IPS DF 6.9 (cell line): ENCODE measurements at places on chromosomes 6 and 20.

DNA sequence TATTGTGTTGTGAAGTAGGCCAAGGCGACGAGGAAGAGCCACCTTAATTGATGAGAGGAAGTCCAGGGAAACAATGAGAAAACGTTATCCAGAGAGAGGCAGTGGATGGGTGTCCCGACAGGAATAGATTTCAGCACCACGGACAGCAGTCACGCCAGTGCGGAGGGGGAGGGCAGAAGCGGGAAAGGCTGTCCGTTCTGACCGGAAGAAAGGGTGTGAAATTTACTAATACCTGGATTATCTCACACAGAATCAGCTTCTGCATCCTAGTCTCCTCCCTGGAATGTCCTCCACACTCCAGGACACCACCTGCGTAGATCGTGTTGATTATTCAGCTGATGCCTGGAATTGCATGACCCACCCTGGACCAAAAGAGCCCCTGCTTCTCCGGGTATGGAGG lies 7.4 kb upstream of the BPIFA3 start:
- no peak overlapping the region for H3K27ac ChIP-seq
- H3K36me3 ChIP-seq = no peaks in the 10 kb centered on the region
- H3K4me3 ChIP-seq = no peak overlapping the region
- DNase-seq = peak; percentile 50
- H3K4me1 ChIP-seq = no peaks in the 10 kb centered on the region

GRCh38 chr20:44703183-44703925 lies 11.8 kb upstream of the CCN5 start:
- no peaks in the 10 kb centered on the region for H3K27me3 ChIP-seq
- H3K4me1 ChIP-seq = peaks cover 9% of the 10 kb centered on the region
- no peak overlapping the region for H3K4me3 ChIP-seq
- DNase-seq = no peak
- H3K36me3 ChIP-seq = no peaks in the 10 kb centered on the region

GRCh38 chr6:41271901-41272395 lies 14.5 kb downstream of the TREM1 start:
- no peaks in the 10 kb centered on the region for H3K36me3 ChIP-seq
- DNase-seq = no peak
- no peak overlapping the region for H3K27ac ChIP-seq
- no peaks in the 10 kb centered on the region for H3K4me1 ChIP-seq

- no peaks in the 10 kb centered on the region for H3K36me3 ChIP-seq
- no peak for DNase-seq
- no peaks in the 10 kb centered on the region for H3K27me3 ChIP-seq
- H3K27ac ChIP-seq = no peak overlapping the region
- no peaks in the 10 kb centered on the region for H3K4me1 ChIP-seq
Measured at GRCh38 chr20:11168026-11168425, 494.2 kb upstream of the JAG1 start.

- no peaks in the 10 kb centered on the region for H3K36me3 ChIP-seq
- H3K4me3 ChIP-seq = no peak overlapping the region
- H3K27me3 ChIP-seq = no peaks in the 10 kb centered on the region
- H3K4me1 ChIP-seq = peaks cover 1% of the 10 kb centered on the region; the same call in 1 of the 2 replicates
- H3K27ac ChIP-seq = no peak overlapping the region
- DNase-seq = no peak
Measured at GRCh38 chr6:167576828-167577503, 249.7 kb upstream of the AFDN start.

DNA sequence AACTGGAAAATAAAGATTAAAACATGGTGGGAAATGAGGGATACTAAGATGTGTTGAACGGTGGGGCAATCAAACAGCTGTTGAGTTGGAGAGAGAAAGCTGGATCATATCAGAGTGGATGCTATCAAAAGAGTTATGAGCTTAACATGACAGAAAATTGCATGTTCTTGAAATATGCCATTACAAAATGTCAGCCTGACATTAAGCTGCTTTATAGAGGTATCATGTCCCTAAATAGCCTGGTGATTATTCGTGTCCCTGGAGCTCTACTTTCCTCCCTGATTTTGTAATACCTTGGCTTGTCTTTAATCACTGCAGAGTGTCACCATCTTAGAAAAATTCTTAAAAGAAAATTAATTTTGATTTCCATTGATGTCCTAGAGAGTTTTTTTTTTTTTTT lies 223.1 kb downstream of the PHF3 start:
- no peak overlapping the region for H3K27ac ChIP-seq
- H3K4me1 ChIP-seq = no peaks in the 10 kb centered on the region
- H3K4me3 ChIP-seq = no peak overlapping the region
- no peak for DNase-seq

DNA sequence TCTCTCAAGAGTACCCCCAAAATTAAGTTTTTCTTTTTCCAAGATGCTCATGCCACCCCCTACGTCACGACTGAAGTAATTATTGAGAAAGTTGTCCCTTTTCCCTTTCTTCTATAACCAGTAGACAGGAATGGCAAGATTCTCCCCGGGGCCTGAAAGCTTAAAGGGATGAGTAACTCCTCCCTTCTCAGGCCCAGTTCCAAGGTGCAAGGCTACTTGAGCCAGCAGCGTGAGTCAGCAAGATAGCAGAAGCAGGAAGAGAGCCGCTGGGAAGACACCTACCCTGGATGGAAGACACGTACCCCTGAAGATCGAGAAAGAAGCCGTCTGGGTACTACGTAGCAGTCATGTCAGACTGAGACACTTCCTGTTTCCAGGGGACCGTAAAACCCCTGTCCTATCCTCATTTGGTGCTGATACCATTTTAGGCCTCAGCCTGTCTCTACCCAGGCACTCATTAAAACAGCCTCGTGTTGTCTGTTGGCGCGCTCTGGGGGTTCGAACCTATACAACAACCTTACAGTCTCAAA lies 241.0 kb downstream of the ADGRG6 start:
- no peaks in the 10 kb centered on the region for H3K4me1 ChIP-seq
- H3K27me3 ChIP-seq = no peaks in the 10 kb centered on the region
- no peak overlapping the region for H3K4me3 ChIP-seq
- no peak overlapping the region for H3K27ac ChIP-seq
- no peaks in the 10 kb centered on the region for H3K36me3 ChIP-seq
- DNase-seq = no peak

- DNase-seq = no peak
- H3K4me1 ChIP-seq = no peaks in the 10 kb centered on the region
- peaks cover 26% of the 10 kb centered on the region; the same call in 1 of the 2 replicates for H3K36me3 ChIP-seq
- H3K27ac ChIP-seq = no peak overlapping the region
- H3K4me3 ChIP-seq = no peak overlapping the region
Measured at GRCh38 chr20:43460830-43461200, 3.1 kb downstream of the SRSF6 start.

DNA sequence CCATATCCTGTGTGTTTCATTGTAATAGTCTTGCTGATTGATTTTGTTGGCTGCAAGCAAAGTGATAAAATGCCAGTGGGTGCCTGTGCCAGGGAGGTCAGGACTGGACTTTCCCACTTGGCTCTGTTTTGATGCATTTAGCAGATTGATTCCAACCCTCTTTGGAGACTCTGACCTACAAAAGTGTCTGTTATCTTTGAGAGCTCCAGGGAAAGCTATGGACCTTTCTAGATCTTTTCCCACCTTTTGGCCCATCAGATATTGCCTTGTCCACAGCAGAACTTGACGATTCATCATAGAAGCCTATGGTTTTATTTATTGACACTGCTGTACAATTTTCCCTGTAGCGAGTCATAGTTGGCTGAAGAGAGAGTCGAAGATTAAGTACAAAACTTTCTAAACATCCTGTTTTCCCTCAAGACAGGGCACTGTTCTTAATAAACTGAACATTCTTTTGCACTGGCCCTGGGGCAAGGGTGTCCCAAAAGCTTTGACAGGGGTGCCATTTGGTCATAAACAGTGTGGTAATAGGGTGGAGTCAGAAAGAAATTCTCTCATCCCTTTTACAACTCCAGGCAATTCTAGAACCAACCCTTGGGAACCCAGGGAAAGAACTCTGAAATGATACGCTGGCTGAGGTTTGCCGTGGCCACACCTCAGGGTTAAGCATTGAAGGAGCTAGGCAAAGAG lies 53.7 kb downstream of the E2F3 start:
- no peaks in the 10 kb centered on the region for H3K27me3 ChIP-seq
- no peak overlapping the region for H3K4me3 ChIP-seq
- H3K36me3 ChIP-seq = no peaks in the 10 kb centered on the region
- no peak for DNase-seq
- H3K27ac ChIP-seq = no peak overlapping the region

DNA sequence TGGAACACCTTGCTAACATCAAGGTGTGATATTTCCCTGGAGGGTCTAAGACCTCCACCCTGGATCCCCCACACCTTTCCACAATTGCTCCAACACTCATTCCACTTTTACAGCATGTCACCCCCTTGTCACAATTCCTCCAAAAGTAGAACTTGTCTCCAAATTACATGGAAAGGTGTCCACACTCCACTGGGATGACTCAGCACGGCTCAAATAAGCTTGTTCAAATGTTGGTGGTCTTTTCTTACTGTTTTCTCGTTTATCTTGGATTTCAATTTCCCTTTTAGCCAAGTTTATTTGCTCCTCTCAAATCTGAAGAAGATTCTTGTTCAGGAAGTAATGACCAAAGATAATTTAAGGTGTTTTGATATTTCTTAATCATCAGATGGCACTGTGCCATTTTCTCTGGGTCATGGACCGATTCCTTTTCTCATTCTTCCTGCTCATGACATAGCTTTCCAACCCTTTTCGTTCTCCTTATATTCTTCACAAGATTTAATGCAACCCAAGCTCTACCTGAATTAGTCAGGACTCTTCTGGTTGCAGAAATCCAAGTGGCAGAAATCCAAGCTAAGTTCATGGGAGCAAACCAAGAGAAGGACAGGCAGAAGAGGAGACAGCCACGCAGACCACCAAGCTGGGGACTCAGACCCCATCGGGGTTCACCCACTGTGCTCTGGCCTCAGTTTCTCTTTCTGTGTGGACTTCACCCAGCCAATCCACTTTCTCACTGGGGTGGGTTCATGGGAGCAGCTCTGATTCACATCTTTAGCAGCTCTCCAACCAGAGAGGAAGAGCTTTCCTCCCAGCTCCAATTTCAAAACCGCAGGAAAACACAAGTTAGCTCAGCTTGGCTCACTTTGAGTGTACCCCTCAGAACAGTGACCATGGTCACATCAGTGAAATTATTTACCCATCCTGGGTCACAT lies 110.5 kb upstream of the CDYL start:
- peaks cover 5% of the 10 kb centered on the region; the same call in 1 of the 2 replicates for H3K4me1 ChIP-seq
- no peak for DNase-seq
- no peak overlapping the region for H3K27ac ChIP-seq
- no peak overlapping the region for H3K4me3 ChIP-seq

DNA sequence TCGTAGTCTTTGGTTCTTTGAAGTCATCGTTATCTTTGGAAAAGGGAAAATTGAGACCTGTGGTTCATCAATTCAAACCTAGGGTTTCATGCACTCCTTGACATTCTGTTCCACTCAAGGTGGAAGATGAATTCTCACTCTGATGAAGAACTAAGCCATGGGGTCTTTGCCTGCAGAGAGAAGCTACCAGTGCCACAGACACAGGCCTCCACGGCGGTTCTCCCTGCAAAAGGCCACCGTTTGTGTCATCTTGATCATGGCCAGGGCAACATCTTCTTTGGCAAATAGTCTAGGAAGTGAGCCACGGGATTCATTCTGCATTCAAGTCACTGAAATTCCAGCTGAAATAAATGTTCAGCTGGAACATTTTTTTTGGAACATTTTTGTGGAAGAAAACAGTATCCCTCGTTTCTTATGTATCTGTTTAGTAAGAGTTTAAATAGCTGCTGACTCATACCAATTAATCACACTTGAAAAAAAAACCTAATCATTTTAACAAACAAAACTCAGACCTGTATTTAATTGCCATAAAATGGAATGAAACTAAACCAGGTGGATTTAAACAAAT lies 206.0 kb upstream of the FOXQ1 start:
- H3K27ac ChIP-seq = no peak overlapping the region
- no peak for DNase-seq
- no peaks in the 10 kb centered on the region for H3K36me3 ChIP-seq
- peaks cover 56% of the 10 kb centered on the region for H3K27me3 ChIP-seq
- no peaks in the 10 kb centered on the region for H3K4me1 ChIP-seq

- H3K27ac ChIP-seq = no peak overlapping the region
- no peaks in the 10 kb centered on the region for H3K36me3 ChIP-seq
- no peaks in the 10 kb centered on the region for H3K4me1 ChIP-seq
- H3K4me3 ChIP-seq = no peak overlapping the region
- no peak for DNase-seq
- no peaks in the 10 kb centered on the region for H3K27me3 ChIP-seq
Measured at GRCh38 chr6:89956182-89956581, 61.9 kb downstream of the GJA10 start.

DNA sequence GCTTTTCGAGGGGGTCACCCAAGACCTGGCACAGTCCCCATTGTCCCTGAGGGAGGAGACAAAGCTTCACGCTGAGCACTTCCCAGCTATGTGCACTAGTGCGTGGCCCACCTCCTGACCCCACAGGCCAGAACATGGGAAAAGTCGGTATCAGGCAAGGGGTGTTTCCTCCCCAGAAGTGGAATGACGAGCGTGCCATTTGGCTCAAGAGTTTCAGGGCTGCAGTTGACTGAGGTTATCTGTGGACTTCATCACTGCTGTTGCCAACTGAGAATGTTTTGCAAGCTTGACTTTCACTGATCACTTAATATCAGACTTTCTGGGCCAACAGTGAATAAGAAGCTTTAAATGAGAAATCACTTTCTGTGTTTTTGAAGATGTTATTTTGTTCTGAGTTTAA lies 137.0 kb upstream of the AFDN start:
- H3K4me1 ChIP-seq = 0 out of 2 replicates have a peak, but pooled peaks cover 2% of the 10 kb centered on the region
- no peak overlapping the region for H3K27ac ChIP-seq
- DNase-seq = no peak
- no peaks in the 10 kb centered on the region for H3K27me3 ChIP-seq
- no peak overlapping the region for H3K4me3 ChIP-seq
- H3K36me3 ChIP-seq = no peaks in the 10 kb centered on the region

DNA sequence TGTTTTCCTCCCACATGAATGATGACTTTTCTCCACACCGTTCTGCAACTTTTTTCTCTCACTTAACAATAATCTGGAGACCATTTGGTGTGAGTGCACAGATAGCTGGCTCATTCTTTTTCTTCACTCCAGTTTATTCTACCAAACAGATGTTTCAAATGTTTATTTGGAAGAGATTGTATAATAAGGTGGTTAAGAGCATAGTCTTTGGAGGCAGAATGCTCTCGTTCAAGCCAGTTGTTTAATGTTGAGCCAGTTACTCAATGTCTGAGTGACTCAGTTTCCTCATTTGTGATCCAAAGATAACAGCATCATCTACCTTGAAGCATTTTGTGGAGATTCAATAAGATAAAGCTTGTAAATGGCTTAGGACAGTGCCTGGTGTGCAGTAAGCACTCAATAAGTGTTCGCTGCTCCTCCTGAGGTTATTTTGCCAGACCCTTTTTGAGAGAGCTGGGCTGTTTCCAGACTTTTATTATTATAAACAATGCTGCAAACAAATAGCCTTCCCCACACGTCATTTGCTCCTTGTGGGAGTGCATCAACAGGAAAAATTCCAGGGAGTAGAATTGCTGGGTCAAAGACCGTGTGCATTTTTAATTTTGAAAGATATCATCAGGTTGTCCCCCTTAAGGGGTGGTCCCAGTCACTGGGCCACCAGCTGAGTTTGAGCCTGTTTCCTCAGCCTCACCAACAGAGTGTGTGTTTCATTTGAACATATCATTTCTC lies 70.6 kb downstream of the VEGFA start:
- no peaks in the 10 kb centered on the region for H3K27me3 ChIP-seq
- no peak for DNase-seq
- no peaks in the 10 kb centered on the region for H3K4me1 ChIP-seq
- no peak overlapping the region for H3K27ac ChIP-seq

- no peak for DNase-seq
- H3K4me3 ChIP-seq = peak overlapping the region; percentile 90; the same call in 1 of the 2 replicates
- H3K27ac ChIP-seq = no peak overlapping the region
Measured at GRCh38 chr6:79536585-79536953, 661 bp downstream of the LCA5 start.

GRCh38 chr6:118103381-118104146 lies 196.5 kb downstream of the SLC35F1 start:
- no peak overlapping the region for H3K27ac ChIP-seq
- no peaks in the 10 kb centered on the region for H3K36me3 ChIP-seq
- H3K27me3 ChIP-seq = no peaks in the 10 kb centered on the region
- DNase-seq = no peak
- H3K4me1 ChIP-seq = no peaks in the 10 kb centered on the region
